ENCODE measurements at places on chromosomes 4 and X. TPM values are rescaled to one million over a fixed set of nuclear protein-coding genes. Genes with fewer than 3 reads are reported as not detected.

- H3K27ac ChIP-seq: no peak overlapping the region
- DNase-seq: no peak
- no peaks in the 10 kb centered on the region for H3K27me3 ChIP-seq
- H3K4me3 ChIP-seq: no peak overlapping the region
- no peaks in the 10 kb centered on the region for H3K36me3 ChIP-seq
- no peaks in the 10 kb centered on the region for H3K4me1 ChIP-seq
Measured at GRCh38 chr4:162347842-162348213, 184.0 kb upstream of the FSTL5 start.

DNA sequence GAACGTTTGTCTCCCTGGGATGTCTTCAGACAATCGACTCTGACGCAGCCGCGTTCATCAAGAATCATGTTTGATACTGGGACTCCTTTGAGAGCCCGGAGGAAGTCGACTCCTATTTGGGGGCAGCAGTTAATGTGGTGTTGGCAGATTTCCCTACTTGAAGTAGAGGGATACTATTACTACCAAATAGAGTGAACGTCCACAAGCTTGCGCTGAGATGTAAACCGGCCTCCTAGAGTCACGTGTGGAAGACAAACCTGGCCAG, 18.7 kb downstream of the PIGG start:
- no peak for DNase-seq
- no peak overlapping the region for H3K4me3 ChIP-seq
- H3K27me3 ChIP-seq: no peaks in the 10 kb centered on the region
- H3K36me3 ChIP-seq: peaks cover 41% of the 10 kb centered on the region
- H3K27ac ChIP-seq: no peak overlapping the region

- no peaks in the 10 kb centered on the region for H3K27me3 ChIP-seq
- H3K27ac ChIP-seq: no peak overlapping the region
- no peak for DNase-seq
Measured at GRCh38 chr4:95732061-95732460, 107.8 kb upstream of the PDHA2 start.

DNA sequence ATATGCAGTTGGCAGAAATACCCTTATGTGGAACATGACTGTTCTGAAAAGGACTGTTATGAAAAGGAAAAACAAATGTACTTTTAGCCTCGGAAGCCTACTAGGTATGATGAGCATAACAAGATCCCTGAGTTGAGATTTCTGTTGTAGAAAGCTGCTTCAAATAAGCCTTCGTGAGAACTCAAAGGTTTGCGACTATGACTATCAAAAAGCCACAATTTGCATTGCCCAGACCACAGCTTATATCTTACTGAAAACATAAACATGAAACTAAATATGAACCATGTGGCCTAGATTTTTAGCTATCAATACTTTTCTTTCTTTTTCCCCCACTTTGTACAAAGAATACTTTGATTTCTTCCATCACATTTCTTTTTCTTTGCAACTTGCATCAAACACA, 398.2 kb upstream of the LCORL start:
- H3K36me3 ChIP-seq: no peaks in the 10 kb centered on the region
- no peak overlapping the region for H3K27ac ChIP-seq
- H3K4me1 ChIP-seq: no peaks in the 10 kb centered on the region
- H3K4me3 ChIP-seq: no peak overlapping the region
- peaks cover 2% of the 10 kb centered on the region for H3K27me3 ChIP-seq

DNA sequence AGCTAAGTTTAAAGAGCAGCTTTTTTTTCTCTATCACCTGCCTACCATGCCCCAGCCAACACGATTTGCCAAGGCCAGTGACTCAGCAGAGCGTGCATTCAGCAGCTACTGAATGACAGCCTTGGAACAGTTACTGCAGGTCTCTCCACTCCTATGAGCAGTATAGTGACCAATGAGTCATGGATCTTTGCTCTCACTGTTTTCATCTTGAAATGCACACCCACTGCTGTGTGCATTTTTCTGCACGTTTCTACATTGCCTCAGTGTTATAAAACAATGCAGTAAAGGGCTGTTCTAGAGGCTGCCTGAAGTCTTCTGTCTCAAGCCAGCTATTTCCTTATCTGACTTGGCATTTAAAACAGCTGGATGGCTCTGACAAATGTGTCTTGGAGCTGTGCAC, 66.0 kb upstream of the C4orf54 start:
- H3K27ac ChIP-seq: no peak overlapping the region
- H3K4me1 ChIP-seq: no peaks in the 10 kb centered on the region
- H3K4me3 ChIP-seq: no peak overlapping the region
- no peak for DNase-seq
- peaks cover 2% of the 10 kb centered on the region for H3K27me3 ChIP-seq

- H3K27ac ChIP-seq: no peak overlapping the region
- no peaks in the 10 kb centered on the region for H3K36me3 ChIP-seq
Measured at GRCh38 chr4:7655511-7656243, 220.9 kb upstream of the PSAPL1 start.

GRCh38 chr4:16176621-16177020, 49.6 kb downstream of the TAPT1 start:
- H3K27ac ChIP-seq: no peak overlapping the region
- H3K4me3 ChIP-seq: no peak overlapping the region
- peaks cover 72% of the 10 kb centered on the region for H3K36me3 ChIP-seq
- no peaks in the 10 kb centered on the region for H3K4me1 ChIP-seq
- no peaks in the 10 kb centered on the region for H3K27me3 ChIP-seq
- DNase-seq: no peak

The DUSP21 gene
- polyA plus RNA-seq: not detected

The RAB9B gene
- not detected for polyA plus RNA-seq
